ENCODE measurements at places on chromosomes 16 and 17.

- DNase-seq, result no peak
Measured at GRCh38 chr16:84314373-84314772, 19.7 kb downstream of the WFDC1 start.

GRCh38 chr17:73720187-73720834 lies 76.1 kb upstream of the SDK2 start:
- DNase-seq, result no peak

GRCh38 chr16:2771496-2772402 lies 5.3 kb downstream of the ELOB start:
- DNase-seq, result no peak

DNA sequence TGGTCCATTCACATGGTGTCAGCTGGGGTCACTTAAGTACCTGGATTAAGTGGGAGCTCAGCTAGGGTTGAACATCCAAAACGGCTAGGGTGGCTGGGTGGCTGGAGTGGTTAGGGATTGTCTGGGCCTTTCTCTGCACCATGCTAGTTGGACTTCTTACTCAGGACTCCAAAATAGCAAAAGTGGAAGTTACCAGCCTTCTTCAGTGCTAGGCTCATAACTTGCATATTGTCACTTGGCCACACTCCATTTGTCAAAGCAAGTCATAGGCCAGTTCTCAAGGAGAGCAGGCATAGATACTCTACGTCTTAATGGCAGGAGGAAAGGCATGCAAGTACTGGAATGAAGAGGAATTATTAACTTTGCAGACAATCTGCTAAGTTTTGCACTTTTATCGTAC lies 69.7 kb downstream of the ESRP2 start:
- DNase-seq, result no peak

DNA sequence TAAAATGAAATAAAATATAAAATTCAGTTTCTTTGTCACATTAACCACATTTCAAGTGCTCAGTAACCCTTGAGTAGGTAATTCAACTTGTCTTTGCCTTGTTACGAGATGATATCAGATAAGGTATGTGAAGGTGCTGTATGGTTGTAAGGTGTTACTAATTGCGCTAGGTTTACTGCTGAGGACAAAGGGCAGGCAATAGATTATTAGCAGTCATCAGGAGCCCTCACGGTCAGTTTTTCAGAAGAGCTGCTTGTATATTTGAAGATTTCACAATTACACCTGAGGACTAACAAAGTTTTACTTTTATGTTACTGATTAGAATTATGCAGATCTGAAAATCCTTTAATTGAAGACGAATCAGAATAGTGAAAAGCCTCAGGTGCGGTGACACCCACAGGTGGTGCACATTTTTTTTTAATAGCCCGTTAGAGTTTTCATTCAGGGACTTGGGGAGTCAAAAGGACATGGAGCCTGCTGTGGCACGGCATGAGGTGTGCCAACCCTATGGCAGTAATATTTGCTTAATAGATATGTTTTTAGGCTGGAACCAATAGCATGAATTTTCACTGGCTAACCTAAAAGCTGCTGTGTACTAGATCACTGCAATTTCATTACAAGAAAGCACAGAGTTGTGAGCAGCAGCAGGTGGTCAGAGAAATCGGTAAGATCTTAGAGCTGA lies 16.4 kb downstream of the NDEL1 start:
- DNase-seq, result no peak

GRCh38 chr16:64238571-64238970 lies 883.3 kb downstream of the CDH11 start:
- no peak for DNase-seq

Measured in GM12864 (cell line).